ENCODE measurements at places on chromosomes 3 and 15. TPM values are rescaled to one million over a fixed set of nuclear protein-coding genes. Genes with fewer than 3 reads are reported as not detected.
A peak's percentile ranks its signal among the peaks of the same experiment; 100 is the strongest.

TRAIP gene
- total RNA-seq: 3.4 TPM

MYLK gene
- 53.6 TPM for total RNA-seq

GRCh38 chr3:17115186-17115585 lies 230.4 kb downstream of the PLCL2 start:
- H3K36me3 ChIP-seq: no peaks in the 10 kb centered on the region
- H3K4me3 ChIP-seq: no peak overlapping the region
- H3K4me1 ChIP-seq: peaks cover 3% of the 10 kb centered on the region
- DNase-seq: peak; percentile 45

- H3K4me1 ChIP-seq: peaks cover 34% of the 10 kb centered on the region
- peak overlapping the region; percentile 67 for H3K27ac ChIP-seq
- DNase-seq: no peak
- H3K4me3 ChIP-seq: no peak overlapping the region
- H3K27me3 ChIP-seq: no peaks in the 10 kb centered on the region
- H3K36me3 ChIP-seq: peaks cover 5% of the 10 kb centered on the region
Measured at GRCh38 chr3:99646107-99646435, 7.7 kb downstream of the COL8A1 start.

NFKBIZ gene
- total RNA-seq: 30.6 TPM

DNA sequence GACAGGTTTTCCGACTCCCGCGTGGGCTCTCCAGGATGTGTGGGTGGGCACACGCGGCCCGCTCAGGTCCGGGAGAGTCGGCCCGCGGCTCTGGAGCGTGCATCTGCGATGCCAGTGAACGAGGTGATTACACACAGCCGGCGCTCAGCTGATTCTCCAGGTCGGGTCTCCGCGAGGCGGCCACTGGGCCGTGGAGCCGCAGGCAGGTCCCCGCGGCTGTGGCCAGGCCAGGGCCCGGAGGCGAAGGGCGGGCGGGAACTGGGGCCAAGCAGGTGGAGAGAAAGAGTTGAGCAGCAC lies 13.2 kb downstream of the PAK6 start:
- peaks cover 31% of the 10 kb centered on the region for H3K27me3 ChIP-seq
- no peak overlapping the region for H3K4me3 ChIP-seq
- no peak overlapping the region for H3K27ac ChIP-seq
- H3K4me1 ChIP-seq: peaks cover 32% of the 10 kb centered on the region
- H3K36me3 ChIP-seq: no peaks in the 10 kb centered on the region

DNA sequence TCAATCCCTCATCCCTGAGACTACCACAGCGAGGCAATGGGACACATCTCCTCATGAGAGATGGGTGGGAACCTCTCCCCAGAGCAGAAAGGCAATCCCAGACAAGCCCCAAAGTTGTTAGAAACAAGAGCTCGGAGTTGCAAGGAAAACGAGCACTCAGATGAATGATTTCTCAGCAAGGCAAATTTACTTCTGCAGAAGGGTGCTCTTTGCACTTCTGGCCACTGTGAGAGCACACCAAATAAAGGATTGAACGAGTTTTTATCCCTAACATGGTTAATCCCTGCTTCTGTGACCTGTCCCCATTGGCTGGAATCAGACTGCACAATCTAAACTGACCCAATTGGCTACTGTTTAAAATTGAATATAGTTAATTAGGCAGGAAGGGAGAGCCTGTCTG lies 339.1 kb upstream of the POU1F1 start:
- no peaks in the 10 kb centered on the region for H3K36me3 ChIP-seq
- DNase-seq: no peak
- no peaks in the 10 kb centered on the region for H3K27me3 ChIP-seq

ABI3BP gene
- 2.1 TPM for total RNA-seq

DNA sequence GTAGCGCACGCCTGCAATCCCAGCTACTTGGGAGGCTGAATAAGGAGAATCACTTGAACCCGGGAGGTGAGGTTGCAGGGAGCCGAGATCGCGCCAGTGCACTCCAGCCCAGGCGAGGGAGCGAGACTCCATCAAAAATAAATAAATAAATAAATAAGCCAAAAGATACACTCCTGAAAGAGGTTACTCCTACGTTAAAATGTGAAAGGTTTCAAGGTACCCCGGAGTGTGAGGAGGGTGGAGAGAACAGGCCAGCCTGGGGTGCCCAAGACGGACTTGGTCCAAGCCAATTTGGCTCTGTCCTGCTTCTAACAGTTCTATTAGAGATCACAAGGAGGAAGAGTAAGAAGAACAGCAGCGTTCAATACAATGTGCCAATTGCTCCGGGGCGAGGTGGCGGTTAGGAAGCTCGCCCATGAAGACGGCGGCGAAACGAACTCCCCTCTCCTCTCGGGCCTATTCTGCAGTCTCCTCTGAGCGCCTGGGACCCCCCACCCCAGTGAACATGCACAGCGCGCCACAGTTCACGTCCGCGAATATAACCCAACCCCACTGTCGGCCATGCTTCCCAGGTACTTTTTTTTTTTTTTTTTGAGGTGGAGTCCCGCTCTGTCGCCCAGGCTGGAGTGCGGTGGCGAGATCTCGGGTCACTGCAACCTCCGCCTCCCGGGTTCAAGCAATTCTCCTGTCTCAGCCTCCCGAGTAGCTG lies 942 bp downstream of the ELP6 start:
- DNase-seq: no peak
- peaks cover 7% of the 10 kb centered on the region for H3K4me1 ChIP-seq
- H3K4me3 ChIP-seq: peak overlapping the region; percentile 85
- peak overlapping the region; percentile 96 for H3K27ac ChIP-seq

TMEM266 gene
- total RNA-seq: 0.36 TPM

TBC1D5 gene
- total RNA-seq: 23.0 TPM

- H3K36me3 ChIP-seq: peaks cover 17% of the 10 kb centered on the region
- no peak overlapping the region for H3K4me3 ChIP-seq
- H3K27me3 ChIP-seq: no peaks in the 10 kb centered on the region
- peak overlapping the region; percentile 38 for H3K27ac ChIP-seq
- DNase-seq: peak; percentile 40
Measured at GRCh38 chr3:197256836-197257444, 41.5 kb downstream of the DLG1 start.

DNA sequence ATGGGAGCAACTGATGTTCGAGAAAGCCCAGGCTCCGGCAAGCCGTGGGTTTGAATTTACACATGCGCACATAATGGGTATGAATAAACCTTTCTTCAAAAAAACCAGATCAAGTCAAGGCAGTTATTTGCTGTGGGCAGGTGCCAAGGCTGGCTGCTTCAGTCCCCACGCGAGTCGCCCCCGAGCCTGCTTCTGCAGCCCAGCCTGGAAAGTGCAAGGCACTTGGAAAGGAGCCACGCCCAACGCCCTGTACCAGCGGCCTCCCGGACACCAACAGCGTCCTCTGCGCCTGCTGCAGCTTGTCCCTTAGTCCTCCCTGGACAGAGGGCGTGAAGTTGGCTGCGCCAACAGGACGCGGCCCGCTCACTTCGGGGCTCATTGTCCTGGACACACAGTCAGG lies 68.9 kb downstream of the KLF15 start:
- no peak for DNase-seq
- H3K27ac ChIP-seq: no peak overlapping the region
- peaks cover 10% of the 10 kb centered on the region for H3K4me1 ChIP-seq
- no peaks in the 10 kb centered on the region for H3K36me3 ChIP-seq
- peaks cover 40% of the 10 kb centered on the region for H3K27me3 ChIP-seq

DNA sequence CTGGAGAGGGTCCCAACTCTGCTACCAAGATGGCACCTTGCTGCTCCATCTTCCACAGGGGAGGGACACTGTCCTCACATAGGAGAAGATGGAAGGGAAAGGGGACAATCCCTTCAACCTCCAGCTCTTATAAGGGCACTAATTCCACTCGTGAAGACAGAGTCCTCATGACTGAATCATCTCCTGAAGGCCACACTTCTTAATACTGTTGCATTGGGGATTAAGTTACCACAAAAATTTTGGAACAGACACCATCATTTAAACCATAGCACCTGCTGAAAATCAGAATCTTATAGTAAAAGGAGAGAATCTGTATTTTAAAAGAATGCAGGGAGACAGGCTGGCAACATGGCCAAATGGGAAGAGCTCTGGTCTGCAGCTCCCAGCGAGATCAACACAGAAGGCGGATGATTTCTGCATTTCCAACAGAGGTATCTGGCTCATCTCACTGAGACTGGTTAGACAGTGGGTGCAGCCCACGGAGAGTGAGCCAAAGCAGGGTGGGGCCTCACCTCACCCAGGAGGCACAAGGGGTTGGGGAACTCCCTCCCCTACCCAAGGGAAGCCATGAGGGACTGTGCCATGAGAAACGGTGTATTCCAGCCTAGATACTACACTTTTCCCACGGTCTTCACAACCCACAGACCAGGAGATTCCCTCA lies 69.4 kb upstream of the LIPC start:
- no peak for DNase-seq
- no peaks in the 10 kb centered on the region for H3K4me1 ChIP-seq
- no peak overlapping the region for H3K27ac ChIP-seq

CACNA2D3 gene
- total RNA-seq: 0.34 TPM

DNA sequence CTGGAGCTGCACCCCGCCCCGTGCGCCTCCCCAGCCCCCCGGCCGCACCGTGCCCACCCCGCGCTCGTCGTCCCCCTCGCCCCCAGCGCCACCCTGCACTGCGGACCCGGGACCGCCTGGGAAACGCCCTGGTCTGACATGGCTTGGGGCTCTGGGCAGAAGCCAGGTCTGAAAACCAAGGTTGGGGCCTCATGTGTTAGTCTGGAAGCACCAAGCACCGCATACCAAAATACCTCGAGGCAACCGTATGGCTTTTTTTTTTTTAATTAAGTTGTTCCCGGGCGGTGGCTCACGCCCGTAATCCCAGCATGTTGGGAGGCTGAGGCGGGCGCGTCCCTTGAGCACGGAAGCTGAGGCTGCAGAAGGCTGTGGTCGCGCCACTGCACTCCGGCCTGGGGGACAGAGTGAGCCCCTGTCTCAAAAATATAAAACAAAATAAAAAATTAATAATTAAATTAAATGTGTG lies 91.5 kb upstream of the CHD2 start:
- peak; percentile 72 for DNase-seq
- H3K27ac ChIP-seq: peak overlapping the region; percentile 100
- H3K27me3 ChIP-seq: no peaks in the 10 kb centered on the region

GRCh38 chr15:95973566-95974256 lies 356.8 kb upstream of the NR2F2 start:
- H3K4me3 ChIP-seq: no peak overlapping the region
- peaks cover 6% of the 10 kb centered on the region for H3K4me1 ChIP-seq
- H3K27me3 ChIP-seq: no peaks in the 10 kb centered on the region
- no peak overlapping the region for H3K27ac ChIP-seq

CHRFAM7A gene
- total RNA-seq: 1.8 TPM

CADPS gene
- total RNA-seq: 5.4 TPM
